NCI-H2081 (cell line): ENCODE measurements at places on chromosomes 5 and 9.

DNA sequence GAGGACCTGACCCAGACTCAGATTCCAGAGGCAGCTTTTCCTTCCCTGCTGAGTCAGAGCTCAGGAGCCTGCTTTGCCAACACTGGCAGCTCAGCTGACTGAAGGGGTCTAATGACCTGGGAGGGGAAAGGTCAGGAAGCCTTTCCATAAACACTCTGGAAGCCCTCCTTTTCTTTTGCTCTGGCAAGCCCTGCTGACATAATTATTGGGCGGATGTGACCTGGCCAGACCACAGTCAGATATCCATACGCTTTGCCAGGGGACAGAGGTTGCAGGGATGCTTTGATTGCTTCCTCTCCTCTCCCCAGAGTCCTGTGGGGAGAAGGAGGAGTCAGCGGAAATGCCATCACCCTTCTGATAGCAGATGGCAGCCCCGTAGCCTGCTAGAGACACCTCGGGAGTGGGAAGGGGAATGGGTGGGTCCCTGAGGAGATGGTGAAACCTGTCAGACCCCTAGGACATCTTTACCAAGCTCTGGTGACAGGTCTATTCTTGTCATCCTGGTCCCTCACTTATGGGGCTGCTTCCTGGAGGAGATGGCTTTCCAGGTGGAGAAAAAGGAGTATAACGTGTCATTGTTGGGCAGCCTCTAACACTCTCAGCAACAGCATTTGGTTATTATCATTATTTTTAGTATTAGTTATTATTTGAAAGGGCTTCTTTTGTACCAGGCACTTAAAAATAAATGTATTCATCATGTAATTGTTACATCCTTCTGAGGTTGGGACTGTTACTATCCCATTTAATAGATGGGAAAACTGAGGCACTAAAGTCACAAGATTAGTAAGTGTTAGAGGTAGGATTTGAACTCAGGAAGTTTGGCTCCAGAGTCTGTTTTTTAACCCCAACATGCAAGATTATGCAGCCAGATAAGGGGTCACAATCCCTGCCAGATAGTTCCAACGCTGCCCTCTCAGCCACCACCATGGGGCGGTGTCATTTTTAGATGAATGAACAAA, 11.6 kb downstream of the COL27A1 start:
- no peak for DNase-seq

- peak; percentile 99 for DNase-seq
These were observed 80.4 kb upstream of the ADAMTSL1 start for GRCh38 chr9:18393340-18394130.

- DNase-seq, result no peak
These were observed 554.6 kb upstream of the RGMB start for GRCh38 chr5:98218838-98219237.

- DNase-seq, result no peak
These were observed 418.5 kb upstream of the MEF2C start for GRCh38 chr5:89301321-89302025.

DNA sequence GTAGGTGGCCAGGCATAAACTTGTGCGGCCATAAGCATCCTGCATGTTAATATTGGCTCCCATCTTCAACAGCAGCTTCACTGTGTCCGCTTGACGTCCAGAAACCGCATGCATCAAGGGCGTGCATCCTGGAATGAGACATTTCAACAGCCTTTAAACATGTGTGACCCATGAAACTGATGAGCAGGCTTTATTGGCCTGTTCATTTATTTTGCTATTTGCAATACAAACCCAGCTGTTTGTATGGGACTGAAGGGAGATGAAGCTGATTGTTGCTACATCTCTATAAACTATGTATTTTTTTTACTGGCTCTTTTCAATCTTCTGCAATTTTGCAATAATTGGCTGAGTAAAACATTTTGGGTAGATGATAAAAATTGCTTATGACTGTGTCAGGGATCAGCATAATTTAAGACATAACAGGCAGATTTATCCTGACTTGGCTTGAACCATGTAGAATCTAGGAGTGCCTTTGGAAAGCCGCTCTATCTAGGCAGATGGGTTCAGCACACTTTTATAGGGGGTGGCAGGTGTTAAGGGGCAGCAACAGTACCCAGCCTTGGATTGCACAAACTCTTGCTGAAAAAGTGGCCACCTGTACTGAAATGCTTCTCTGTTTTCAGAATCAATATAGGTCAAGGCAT, 56.9 kb downstream of the ANKRD55 start:
- no peak for DNase-seq

- DNase-seq, result no peak
These were observed 45.7 kb upstream of the TGFBR1 start for GRCh38 chr9:99058964-99059921.

GRCh38 chr5:2262620-2263019, 379.9 kb upstream of the IRX4 start:
- DNase-seq, result no peak

DNA sequence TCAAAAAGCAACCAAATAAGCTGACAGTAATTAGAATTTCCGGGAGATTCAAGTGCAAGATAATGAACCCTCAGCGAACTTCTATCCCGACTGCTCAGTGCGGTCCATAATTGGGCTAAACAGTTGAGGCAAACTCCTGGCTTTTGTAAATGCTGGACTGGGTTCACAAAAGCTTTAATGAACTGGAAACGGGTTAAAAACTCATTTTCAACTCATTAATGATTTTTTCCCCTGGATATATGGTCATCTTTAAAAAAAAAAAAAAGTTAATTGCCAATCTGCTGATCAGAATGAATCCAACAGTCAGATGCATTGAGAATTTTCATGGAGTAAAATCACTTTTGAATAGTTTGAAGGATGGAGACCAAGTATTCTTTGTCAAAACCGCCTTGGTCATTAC, 79.5 kb upstream of the WWC1 start:
- no peak for DNase-seq

GRCh38 chr5:172451771-172452197, 2.5 kb downstream of the SH3PXD2B start:
- DNase-seq, result no peak

GRCh38 chr5:34034534-34035327, 8.3 kb downstream of the C1QTNF3 start:
- no peak for DNase-seq

GRCh38 chr5:83614841-83615240, 105.8 kb downstream of the HAPLN1 start:
- no peak for DNase-seq

DNA sequence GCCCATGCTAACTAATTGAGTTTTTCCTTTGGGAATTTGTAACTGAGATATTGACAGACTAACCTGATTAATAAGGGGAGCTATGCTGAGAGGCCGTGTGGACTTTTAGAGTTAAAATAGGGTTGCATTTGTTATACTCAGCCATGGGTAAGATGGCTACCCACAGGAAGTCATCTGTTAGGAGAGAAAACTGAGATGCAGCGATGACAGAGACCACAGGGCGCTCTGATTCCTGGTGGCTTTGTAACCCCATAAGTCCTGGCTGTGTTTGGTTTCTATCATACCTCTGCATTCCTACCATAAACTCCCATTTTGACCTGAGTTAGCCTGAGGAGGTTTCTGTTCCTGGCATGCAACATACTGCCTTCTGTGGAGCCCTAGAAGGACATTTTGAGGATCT, 19.5 kb upstream of the PANK3 start:
- no peak for DNase-seq

GRCh38 chr5:180644825-180645273, 4.6 kb downstream of the FLT4 start:
- DNase-seq, result no peak

- DNase-seq, result peak; percentile 80
These were observed 21.5 kb downstream of the C9orf57 start for GRCh38 chr9:72038890-72039410.

GRCh38 chr9:1954238-1954637, 60.9 kb upstream of the SMARCA2 start:
- DNase-seq, result no peak

GRCh38 chr9:131845305-131846298, 105.7 kb upstream of the RAPGEF1 start:
- no peak for DNase-seq
